Prostate gland (tissue), 2 donors: ENCODE measurements at places on chromosomes 4 and X. TPM values are rescaled to one million over a fixed set of nuclear protein-coding genes. Genes with fewer than 3 reads are reported as not detected.

Gene SPARCL1
- total RNA-seq = 377 TPM

Gene XAGE1A
- total RNA-seq = not detected

Gene MMRN1
- total RNA-seq = 10.6 TPM

Gene ERCC6L
- 0.85 TPM for total RNA-seq

Gene CD40LG
- total RNA-seq = not detected

GRCh38 chr4:87540146-87541058, 11.2 kb upstream of the SPARCL1 start:
- no peaks in the 10 kb centered on the region for H3K36me3 ChIP-seq
- DNase-seq = no peak
- no peaks in the 10 kb centered on the region for H3K27me3 ChIP-seq
- H3K27ac ChIP-seq = peak overlapping the region; percentile 50
- no peak overlapping the region for H3K4me3 ChIP-seq

GRCh38 chrX:19660604-19661255, 145.4 kb upstream of the MAP3K15 start:
- H3K4me1 ChIP-seq = no peaks in the 10 kb centered on the region
- H3K27me3 ChIP-seq = no peaks in the 10 kb centered on the region
- DNase-seq = no peak
- H3K36me3 ChIP-seq = no peaks in the 10 kb centered on the region
- H3K27ac ChIP-seq = no peak overlapping the region

DNA sequence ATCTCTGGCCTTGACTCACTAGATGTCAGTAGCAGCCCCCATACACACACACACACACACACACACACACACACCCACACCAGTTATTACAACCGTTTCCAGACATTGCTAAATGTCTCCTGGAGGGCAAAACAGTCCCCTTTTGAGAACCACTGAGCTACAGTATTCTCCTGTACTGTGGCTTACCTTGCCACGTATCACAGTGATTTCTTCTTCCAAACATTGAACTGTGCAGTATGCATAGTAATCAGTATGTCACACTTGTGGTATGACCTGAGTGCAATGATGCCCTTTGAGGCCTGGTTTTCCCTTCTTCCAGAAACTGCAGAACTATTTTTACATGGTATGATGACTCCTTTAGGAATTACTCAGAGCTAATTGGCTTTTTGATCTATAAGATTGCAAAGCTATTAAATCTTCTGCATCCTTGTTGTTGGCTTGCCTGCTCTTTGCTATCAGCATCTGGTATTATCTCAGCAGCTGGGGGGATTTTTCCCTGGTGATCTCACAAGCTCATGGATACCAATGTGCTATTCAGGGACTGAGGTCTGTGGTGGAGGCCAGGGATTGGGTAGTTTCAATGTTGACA, 3.6 kb upstream of the THOC2 start:
- no peak overlapping the region for H3K27ac ChIP-seq
- H3K27me3 ChIP-seq = no peaks in the 10 kb centered on the region
- no peaks in the 10 kb centered on the region for H3K4me1 ChIP-seq
- no peak for DNase-seq
- H3K36me3 ChIP-seq = no peaks in the 10 kb centered on the region

- H3K27ac ChIP-seq = no peak overlapping the region
- H3K36me3 ChIP-seq = no peaks in the 10 kb centered on the region
- no peaks in the 10 kb centered on the region for H3K27me3 ChIP-seq
- no peaks in the 10 kb centered on the region for H3K4me1 ChIP-seq
- H3K4me3 ChIP-seq = no peak overlapping the region
These were observed 21.7 kb downstream of the HTT start for GRCh38 chr4:3096202-3096601.

DNA sequence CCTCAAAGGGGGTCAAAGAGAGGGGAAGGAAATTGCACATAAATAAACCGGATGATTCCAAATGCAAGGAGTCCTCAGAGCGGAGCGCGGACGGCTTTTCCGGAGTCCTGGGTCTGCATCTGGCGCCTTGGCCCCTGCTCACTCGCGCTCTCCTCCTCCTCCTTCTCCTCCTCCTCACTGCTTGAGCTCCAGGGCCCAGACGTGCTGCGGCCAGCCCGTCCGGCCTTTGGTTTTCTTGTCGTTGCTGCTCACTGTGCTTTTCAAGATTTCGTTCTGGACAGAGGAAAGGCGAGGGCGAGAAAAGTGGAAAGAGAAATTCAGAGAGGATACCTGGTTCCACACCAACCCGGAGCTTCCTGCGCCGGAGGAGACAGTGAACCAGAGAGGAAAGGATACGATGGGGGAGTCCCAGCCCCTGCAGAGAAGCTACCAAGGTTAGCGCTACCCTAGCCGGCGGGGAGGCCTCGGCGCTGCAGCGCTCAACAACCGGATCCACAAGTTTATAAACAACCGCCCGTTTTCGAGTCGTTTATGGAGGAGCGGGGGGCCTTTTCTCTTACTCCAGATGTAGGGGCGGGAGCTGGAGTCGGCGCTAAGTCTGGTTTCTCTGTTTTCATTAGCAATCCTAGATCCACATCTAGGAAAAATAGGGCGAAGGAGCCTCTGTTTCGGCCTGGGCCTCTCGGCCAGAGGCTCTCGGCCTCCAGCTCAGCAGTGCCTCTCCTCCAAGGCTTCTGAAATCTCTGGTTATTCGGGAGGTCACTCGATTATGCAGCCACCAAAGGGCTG, 2.7 kb downstream of the HAND2 start:
- no peaks in the 10 kb centered on the region for H3K36me3 ChIP-seq
- peaks cover 73% of the 10 kb centered on the region for H3K27me3 ChIP-seq

GRCh38 chr4:177403746-177404145, 38.5 kb downstream of the AGA start:
- no peaks in the 10 kb centered on the region for H3K27me3 ChIP-seq
- no peak for DNase-seq
- H3K4me1 ChIP-seq = no peaks in the 10 kb centered on the region
- H3K27ac ChIP-seq = no peak overlapping the region
- no peaks in the 10 kb centered on the region for H3K36me3 ChIP-seq
- H3K4me3 ChIP-seq = no peak overlapping the region

DNA sequence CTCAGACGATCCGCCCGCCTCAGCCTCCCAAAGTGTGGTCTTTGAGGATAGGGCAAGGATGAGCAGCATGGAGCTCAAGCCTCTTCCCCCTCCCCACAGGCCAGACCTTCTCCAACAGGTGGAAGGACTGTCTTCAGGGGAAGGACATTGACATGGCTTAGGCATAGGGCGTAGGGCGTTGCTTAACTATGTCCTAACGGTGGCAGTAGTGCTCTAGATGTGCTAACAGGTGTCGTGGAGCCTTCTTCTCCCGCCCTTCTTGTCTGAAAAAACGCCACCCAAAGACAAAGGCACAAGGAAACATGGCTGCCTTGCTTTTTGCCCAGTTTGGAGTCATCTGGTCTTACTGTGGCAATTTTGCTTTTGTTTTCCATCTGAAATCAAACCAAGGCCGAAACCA, 219.8 kb downstream of the OR13H1 start:
- H3K4me3 ChIP-seq = no peak overlapping the region
- DNase-seq = no peak
- no peak overlapping the region for H3K27ac ChIP-seq
- H3K4me1 ChIP-seq = no peaks in the 10 kb centered on the region
- H3K36me3 ChIP-seq = no peaks in the 10 kb centered on the region

DNA sequence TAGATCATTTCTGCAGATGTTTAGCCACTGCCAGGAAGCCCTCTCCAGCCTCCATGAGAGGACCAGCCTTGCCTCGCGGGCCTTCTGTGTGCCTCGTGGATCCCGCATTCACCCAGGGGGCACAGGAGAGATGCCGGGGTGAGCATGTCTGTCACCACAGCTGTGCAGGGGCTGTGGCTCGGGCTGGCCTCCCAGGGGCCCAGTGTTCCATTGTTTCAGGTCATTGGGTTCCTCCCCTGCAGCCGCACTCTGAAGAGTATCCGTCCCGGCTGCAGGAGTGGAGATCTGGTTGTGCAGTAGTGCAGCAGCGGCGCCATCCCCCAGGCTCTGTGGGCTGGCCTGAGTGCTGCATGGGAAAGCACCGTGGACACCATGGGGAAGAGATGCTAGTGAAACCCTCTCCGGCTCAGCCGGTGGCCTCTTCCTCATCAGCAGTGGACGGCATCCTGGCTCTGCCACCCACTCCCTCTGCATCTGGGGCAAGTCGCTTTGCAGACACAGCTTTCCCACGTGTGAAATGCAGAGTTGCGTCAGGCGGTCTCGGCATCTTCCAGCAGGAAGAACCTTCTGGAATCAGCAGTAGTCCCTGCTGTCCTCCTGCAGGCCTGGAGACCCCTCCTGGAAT, 29.1 kb downstream of the TBC1D14 start:
- H3K27ac ChIP-seq = no peak overlapping the region
- no peak overlapping the region for H3K4me3 ChIP-seq
- no peak for DNase-seq
- peaks cover 7% of the 10 kb centered on the region for H3K4me1 ChIP-seq
- H3K36me3 ChIP-seq = no peaks in the 10 kb centered on the region

- no peaks in the 10 kb centered on the region for H3K27me3 ChIP-seq
- no peaks in the 10 kb centered on the region for H3K4me1 ChIP-seq
- no peak overlapping the region for H3K4me3 ChIP-seq
- DNase-seq = no peak
- H3K36me3 ChIP-seq = no peaks in the 10 kb centered on the region
These were observed 159.2 kb downstream of the CPEB2 start for GRCh38 chr4:15161439-15161838.

DNA sequence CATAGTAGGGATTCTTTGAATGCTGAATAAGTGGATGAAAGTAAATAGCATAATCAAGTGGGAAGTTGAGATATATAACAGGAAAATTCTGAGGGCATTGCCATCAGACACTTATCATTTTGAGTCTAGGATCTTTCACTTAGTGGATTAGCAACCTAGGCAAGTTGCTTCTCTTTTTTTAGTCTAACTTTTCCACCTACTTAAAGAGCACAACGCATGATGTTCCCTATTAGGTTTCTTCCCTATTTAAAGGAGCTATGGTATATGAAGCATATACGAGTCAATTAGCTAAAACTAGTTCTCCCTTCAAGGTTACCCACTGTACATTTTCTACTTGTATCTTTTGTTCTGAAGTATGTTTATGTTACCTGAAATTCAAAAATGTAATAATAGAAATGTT, 67.1 kb upstream of the HS3ST1 start:
- no peaks in the 10 kb centered on the region for H3K4me1 ChIP-seq
- H3K4me3 ChIP-seq = no peak overlapping the region
- no peak overlapping the region for H3K27ac ChIP-seq
- no peaks in the 10 kb centered on the region for H3K27me3 ChIP-seq
- no peaks in the 10 kb centered on the region for H3K36me3 ChIP-seq

GRCh38 chr4:139901531-139902320, 236.1 kb downstream of the MGST2 start:
- no peaks in the 10 kb centered on the region for H3K27me3 ChIP-seq
- no peaks in the 10 kb centered on the region for H3K36me3 ChIP-seq
- H3K4me3 ChIP-seq = peak overlapping the region; percentile 26
- peak; percentile 23 for DNase-seq
- H3K27ac ChIP-seq = peak overlapping the region; percentile 60

GRCh38 chr4:100836929-100837328, 319.1 kb upstream of the EMCN start:
- H3K27ac ChIP-seq = no peak overlapping the region
- no peaks in the 10 kb centered on the region for H3K4me1 ChIP-seq
- no peak overlapping the region for H3K4me3 ChIP-seq
- no peak for DNase-seq

- H3K27ac ChIP-seq = no peak overlapping the region
- H3K36me3 ChIP-seq = no peaks in the 10 kb centered on the region
- H3K4me3 ChIP-seq = no peak overlapping the region
- H3K27me3 ChIP-seq = no peaks in the 10 kb centered on the region
- no peak for DNase-seq
- H3K4me1 ChIP-seq = no peaks in the 10 kb centered on the region
These were observed 21.8 kb upstream of the NAP1L5 start for GRCh38 chr4:88719381-88719780.

DNA sequence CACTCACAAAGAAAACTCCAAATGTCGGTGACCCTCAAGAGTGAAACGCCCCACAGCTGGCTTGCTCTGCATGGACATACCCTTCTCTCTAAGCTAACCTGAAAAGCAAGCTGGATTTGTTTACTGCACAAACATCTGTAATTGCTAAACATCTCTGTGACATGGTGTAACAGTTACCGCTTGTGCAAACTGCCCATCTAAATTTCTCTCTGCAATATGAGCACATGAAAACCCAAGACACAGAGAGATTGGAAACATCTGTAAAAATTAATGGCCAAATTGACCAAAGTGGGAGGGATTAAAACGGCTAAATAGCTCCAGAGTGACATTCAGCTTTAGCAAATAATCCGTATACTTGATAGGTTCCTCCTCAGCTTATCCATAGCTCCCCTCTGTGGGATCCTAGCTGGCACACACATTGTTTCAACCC, 155.0 kb upstream of the MAP3K15 start:
- H3K27me3 ChIP-seq = no peaks in the 10 kb centered on the region
- H3K27ac ChIP-seq = no peak overlapping the region
- no peak overlapping the region for H3K4me3 ChIP-seq
- H3K36me3 ChIP-seq = no peaks in the 10 kb centered on the region
- DNase-seq = no peak
